Endothelial cell (in vitro differentiated cells): ENCODE measurements at places on chromosomes 7 and 10.
A peak's percentile ranks its signal among the peaks of the same experiment; 100 is the strongest.

GRCh38 chr7:43037531-43037930, 74.9 kb upstream of the HECW1 start:
- DNase-seq = no peak

DNA sequence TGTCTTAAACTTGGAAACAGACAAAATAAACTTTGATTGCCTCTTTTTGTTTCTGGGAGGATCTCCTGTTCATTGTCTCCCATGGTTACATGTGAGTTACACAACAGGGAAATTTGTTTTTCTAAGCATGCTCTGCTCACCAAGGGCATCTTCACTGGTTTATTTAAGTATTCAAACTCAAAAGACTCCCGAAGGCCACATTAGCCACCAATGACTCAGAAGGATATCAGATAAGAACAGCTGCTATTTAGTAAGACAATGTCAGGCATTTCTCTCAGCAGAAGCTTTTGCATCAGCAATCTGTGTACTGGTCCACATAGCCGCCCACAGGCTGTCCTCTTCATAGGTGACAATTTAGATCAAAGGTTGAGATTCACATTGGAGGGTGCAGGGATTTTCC, 19.3 kb downstream of the OR6B1 start:
- DNase-seq = no peak

DNA sequence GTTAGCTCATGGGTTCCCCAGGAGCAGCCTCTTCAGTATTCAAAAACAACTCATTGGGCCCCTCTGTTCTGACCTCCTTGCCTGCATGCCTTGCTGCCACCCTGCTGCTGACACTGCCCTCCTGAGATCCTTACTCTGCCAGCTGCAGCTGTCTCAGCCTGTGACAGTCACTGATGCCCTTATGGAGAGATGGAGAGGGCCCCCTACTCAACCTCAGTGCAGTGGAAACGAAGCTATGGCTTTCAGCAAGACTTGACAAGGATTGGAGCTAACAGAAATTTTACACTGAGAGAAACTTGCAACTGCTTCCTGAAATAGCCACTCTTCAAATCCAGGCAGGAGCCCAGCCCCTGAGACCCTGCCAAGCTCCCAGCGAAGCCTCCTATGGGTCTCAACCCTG, 678.3 kb upstream of the C7orf33 start:
- no peak for DNase-seq

GRCh38 chr7:33901199-33901598, 4.1 kb upstream of the BMPER start:
- no peak for DNase-seq

DNA sequence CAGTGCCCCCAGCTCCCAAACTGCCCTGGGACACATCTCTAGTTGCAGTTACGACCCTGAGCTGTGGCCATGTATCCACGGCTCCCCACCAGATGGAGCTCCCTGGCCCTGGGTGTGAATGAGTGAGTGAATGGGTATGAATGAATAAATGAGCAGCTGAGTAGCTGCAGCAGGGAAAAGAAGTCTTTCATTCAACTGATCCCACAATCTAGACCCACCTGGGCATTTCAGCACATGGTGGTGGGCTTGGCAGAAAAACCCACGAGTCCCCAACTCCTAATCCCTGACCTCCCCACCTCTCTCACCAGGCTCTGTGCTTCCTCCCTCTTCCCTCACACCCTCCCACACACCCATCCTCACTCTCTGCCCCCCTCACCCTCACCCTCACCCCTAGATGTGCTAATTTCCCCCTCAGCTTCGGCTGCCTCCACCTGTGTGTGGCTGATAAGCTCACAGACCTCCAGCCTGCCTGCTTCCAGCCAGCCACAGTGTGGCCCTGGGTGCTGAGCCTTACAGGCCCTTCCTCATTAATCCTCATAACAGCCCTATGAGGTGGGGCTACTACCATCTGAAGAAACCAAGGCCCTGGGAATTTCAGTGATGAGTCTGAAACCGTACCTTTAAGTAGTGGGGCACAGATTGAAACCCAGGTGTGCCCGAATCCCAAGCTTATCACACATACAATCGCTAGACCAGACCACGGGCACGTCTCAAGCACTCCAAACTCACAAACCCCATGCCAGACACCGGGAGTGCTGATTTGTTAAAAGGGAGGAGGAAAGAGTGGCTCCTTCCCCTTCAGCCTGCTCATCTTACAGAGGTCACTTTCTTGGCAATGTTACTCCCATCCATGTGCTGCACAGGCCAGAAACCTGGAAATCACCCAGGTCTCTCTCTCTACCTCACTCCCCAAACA, 2.2 kb upstream of the ATP6V1F start:
- DNase-seq = no peak

DNA sequence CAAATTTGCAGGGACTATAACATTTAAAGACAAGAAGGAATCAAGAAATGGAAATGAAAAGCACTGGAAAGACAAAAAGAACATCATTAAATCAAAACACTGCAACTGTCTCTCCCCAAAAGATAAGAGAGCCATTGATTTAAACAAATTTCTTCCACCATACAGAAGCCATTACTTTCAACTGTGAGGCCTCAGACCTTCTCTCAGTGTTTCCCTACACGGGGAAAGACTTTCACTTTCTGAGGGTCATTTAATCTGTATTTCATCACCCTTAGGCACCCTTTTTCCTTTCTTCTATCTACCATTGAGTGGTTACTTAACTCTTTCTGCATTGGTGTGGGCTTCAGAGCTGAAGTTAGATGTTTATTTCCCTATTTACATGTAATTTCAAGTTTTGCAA, 47.5 kb downstream of the CCDC172 start:
- no peak for DNase-seq

GRCh38 chr10:110209926-110210673, 2.7 kb downstream of the MXI1 start:
- DNase-seq = peak; percentile 48

GRCh38 chr10:126081841-126082466, 185.6 kb downstream of the FANK1 start:
- no peak for DNase-seq

DNA sequence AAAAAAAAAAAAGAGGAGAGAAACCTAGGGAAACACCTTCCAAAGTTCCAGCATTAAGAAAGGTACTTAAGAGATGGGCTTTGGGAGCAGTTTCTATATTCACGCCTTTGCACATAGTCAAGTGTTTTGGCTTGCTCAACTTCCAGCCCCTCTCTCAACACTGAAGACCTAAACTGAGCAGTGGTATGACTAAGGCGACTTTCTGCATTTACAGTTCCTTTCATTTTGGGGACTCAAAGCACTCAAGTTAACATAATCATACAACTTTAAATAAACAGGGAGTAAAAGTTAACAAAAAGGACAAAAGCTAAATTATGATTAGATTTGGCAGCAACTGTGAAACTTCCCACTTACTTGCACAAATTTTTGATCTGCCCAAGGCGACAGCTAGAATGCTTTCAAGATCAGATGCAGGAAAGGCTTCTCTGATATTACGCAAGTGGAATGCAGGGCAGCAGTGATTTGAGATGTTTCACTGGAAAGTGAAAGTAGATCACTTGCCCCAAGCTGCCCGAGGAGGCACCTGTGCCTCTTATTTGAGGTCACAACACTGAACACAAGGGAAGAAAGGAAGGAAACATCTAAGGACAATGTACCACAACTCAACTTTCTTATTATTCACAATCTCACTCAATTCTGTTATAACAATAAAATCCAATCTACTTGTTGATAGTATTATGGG, 199.5 kb downstream of the SKAP2 start:
- DNase-seq = no peak

DNA sequence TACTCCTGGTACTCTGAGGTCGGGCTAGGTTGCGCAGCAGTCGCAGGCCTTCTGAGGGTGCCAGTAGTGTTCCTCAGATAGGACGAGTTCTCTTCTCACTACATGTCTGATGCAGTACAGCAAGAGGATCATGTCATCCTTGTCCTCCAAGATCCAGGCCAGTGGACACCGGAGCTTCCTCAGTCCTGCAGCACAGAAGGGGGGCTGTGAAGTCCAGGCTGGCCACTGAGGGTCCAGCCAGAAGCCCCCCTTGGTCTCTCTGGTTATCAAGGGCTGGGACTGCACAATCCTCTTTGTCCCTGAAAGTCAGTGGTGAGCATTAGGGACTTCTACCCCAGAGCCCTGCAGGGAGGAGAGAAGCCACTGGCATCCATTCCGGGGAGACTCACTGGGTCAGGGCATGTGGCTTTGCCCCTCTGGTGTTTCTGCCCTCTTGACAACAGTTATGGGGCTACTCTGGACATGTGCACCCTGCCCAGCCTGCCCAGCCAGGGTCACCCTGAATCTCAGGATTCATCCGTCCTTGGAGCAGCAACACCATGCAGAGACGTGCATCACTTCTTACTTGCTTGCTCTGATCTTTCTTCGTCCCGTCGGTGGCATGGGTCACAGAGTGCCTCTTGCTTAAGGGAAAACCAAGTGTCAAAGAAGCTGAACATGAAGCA, 125.7 kb downstream of the ADCY1 start:
- no peak for DNase-seq

DNA sequence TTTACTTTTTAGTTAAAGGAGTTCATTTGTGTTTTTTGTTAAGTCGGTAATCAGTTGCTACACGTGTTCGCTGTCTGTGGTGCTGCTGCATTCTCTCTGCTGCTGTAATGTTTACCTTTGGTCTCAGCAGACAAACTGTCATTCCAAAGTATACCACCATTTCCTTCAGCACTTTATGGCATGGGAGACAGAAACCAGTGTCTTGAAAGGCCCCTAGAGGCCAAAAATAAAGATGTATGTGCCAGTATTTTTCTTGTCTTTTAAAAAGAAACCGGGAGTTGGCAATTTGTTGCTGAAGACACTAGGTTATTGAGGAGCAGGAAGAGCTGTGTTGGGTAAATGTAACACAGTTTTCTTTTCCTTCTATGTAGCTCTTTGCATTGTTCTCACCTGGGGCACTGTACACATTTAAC, 24.1 kb downstream of the ZNF92 start:
- DNase-seq = no peak

DNA sequence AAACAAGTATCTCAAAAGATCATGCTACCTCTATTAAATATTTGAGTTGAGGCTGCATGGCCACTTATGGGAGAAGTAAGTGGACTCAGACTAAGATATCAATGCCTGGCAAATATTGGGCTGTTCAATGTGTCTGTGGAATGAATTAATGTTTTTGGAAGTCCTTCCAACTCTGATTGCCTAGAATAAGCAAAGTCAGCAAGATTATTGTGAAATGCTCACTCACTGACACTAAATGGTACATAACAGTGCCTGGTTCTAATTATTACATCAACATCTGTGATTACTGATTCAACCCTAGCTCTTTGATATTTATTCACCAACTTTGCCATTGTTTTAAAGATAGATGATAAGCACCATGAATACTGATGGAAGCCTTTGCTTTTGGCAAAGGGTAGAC, 45.5 kb upstream of the HDAC9 start:
- no peak for DNase-seq

- no peak for DNase-seq
These were observed 30.0 kb downstream of the GTF2IRD1 start for GRCh38 chr7:74483402-74484336.

- no peak for DNase-seq
These were observed 120.3 kb downstream of the ZNF438 start for GRCh38 chr10:30911303-30911863.

DNA sequence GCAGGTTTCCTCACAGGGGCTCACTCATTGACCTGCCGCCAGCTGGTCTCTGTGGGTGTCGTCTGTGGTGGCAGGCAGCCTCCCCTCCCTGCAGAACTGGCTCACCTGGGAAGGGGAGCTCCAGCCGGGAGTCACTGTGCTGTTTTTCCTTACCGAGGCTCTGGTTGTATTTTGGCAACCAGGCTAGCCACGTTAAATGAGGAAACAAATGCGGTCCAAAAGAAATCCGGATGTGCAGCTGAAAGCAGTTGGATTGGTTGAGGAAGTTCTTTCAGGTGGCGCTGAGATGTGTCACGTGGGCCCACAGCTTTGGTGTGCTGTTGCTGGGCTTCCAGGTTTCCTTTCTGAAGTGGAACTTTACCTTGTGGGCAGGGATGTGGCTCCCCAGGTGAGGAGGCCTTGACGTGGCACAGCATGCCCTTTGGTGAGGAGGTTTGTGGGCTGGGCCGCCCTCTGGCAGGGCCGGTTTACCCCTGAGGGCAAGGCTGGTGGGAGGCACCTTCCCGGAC, 14.2 kb downstream of the MTURN start:
- no peak for DNase-seq

DNA sequence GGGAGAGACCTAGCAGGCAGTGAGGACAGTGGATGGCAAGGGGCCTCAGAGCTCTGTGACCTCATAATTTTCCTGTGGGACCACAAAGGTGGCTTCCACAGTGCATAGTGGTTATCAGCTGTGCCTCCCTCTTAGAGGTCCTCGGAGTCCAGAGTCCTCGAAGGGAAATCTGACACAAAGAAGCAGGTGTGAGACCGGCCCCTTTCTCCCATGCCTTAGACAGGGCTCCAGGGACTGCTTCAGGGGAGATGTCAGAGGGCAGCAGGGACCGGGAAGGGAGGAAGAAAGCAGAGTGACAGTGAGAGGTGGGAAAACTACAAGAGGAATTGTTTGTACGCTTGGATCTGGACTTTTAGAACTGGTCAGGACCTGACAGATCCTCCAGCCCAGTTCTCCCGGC, 66.3 kb downstream of the BAMBI start:
- no peak for DNase-seq

DNA sequence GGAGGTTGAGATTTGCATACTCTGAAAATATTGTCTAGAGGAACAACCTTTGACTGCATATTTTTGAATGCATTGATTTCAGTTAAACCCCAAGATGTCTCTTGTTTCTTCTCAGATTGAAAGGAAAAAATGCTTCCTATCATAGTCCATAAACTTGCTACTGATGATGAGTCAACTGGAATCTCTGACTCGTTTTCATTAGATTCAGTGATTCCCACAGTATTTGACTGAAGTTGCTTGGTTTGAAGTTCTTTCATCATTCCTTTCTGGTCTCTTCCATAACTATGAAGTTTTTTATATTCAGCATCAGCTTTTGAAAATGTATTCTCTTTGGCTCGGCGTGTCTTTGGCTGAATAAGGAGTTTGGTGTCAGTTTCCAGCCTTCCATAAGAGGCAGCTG, 10.7 kb downstream of the PEX1 start:
- DNase-seq = no peak

GRCh38 chr7:137696376-137696775, 150.4 kb downstream of the DGKI start:
- DNase-seq = no peak

DNA sequence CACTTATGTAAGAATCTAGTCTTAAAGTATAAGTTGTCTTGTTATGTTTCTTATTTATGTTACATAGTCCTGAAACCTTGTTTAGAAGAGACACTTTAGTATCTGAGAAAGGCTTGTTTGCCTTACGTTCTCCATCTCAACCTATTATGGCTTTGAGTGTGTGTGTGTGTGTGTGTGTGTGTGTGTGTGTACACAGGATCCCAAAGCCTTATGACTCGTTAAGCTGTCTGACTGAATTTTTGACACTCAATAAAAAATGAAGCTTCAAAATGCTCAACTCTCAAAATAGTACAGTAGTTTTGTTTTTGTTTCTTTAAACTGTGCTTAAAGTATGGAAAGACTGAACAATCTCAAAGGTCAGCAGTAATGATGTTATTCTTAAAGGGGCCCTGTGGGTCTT, 18.0 kb downstream of the CALU start:
- DNase-seq = no peak

DNA sequence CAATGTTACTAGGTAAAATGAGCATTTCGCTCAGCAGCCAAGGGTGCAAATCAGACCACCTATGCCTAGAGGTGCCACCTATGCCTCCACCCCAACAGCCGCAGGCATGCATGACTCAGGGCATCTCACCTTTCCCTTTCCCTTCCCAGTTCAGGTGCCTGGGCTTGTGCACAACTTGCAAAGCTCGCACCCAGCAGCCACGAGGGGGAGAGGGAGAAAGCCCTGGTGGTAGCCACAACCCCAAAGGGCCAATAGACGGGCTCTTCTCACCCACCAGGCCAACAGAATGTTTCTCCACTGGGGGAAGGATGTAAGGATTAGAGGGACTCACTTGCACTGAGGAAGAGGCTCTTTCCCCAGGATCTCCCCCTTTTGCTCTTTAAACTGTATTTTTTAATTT, 462.3 kb upstream of the PCDH15 start:
- no peak for DNase-seq
